Retinal pigment epithelial cell (primary cell): ENCODE measurements at places on chromosomes 2 and 18.
A peak's percentile ranks its signal among the peaks of the same experiment; 100 is the strongest.

- DNase-seq: no peak
These were observed 11.0 kb upstream of the CTAGE1 start for GRCh38 chr18:22428672-22429071.

DNA sequence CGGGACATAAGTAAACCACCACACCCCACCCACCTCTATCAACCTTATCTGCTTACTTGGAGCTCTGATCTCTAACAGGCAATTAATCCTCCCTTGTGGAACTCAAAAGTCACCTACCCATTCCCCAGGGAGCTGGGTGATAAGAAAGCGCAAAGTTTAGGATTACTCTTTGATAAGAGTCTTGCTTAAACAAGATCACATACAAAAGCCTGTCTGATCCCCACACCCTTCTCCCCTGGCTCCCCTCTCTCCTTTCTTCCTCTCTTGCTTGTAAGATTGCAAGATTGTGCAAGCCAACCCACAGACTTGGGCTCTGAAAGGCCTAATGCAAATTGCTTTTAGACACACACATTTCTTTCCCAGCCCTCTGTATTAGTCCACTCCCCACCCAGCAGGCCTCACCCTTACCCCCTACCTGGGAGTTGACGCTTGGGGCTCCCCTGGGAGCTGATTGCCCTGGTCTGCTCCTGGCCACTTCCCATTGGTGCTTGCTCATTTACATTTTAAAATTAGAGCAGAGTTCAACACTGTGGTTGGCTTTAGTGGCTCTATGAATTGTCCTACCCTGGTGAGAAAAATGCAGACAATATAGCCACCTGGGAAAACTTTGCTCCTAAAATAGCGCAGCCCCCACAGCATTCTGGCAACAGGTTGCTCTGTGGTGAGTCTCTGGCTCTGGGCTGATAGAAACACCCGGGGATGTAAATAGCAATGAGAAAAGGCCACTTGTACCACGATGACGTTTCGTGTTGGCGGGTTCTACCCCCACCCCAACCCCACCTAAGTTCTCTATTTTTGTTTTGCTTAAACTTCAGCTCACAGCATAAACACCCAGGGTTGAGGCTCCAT, 92.8 kb upstream of the MSH2 start:
- DNase-seq: no peak

DNA sequence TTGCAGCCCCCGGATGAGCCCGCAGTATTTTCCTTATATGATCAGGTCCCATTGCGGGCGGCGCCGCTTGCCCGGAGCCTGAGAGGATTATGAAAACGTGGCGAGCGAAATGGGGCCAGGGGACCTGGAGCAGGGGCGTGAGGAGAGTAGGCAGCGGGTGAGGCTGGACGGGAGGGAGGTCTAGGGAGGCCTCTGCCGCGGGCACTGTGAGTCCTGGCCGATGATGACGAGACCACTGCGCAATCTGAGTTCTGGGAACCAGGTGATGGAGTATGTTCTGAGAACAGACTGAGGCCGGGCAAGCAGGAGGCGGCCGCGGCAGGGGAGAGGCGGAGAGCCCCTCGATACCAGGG, 790 bp upstream of the ACAA2 start:
- DNase-seq: peak; percentile 35

- no peak for DNase-seq
These were observed 220.5 kb downstream of the PIEZO2 start for GRCh38 chr18:10928772-10929373.

GRCh38 chr2:4507661-4508060, 804.3 kb downstream of the DCDC2C start:
- DNase-seq: no peak

GRCh38 chr2:71226096-71226964, 573 bp downstream of the PAIP2B start:
- DNase-seq: no peak

- DNase-seq: no peak
These were observed 139.1 kb downstream of the C1D start for GRCh38 chr2:67923696-67924095.

- peak; percentile 7 for DNase-seq
These were observed 41.8 kb downstream of the TGFBRAP1 start for GRCh38 chr2:105287692-105288091.

DNA sequence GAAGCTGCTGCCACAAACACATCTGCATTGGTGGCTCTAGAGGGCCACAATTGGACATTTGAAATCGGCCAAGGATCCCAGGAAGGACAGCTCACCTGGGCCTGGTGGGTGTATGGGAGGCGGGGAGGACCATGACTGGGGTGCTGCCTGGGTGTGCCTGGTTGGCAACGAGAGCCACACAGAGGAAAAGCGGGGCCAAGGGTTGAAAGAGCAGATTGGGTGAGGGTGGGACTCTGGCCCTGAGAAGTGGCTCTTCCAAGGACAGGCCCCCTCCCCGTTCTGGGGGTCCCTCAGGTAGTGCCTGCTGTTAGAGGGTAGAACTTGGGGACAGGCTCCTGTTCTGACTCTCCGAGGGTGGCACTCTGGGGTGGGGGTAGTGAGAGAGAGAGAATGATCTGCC, 102.9 kb downstream of the CLIP4 start:
- DNase-seq: no peak

GRCh38 chr2:3125001-3125760, 252.4 kb downstream of the EIPR1 start:
- DNase-seq: no peak

DNA sequence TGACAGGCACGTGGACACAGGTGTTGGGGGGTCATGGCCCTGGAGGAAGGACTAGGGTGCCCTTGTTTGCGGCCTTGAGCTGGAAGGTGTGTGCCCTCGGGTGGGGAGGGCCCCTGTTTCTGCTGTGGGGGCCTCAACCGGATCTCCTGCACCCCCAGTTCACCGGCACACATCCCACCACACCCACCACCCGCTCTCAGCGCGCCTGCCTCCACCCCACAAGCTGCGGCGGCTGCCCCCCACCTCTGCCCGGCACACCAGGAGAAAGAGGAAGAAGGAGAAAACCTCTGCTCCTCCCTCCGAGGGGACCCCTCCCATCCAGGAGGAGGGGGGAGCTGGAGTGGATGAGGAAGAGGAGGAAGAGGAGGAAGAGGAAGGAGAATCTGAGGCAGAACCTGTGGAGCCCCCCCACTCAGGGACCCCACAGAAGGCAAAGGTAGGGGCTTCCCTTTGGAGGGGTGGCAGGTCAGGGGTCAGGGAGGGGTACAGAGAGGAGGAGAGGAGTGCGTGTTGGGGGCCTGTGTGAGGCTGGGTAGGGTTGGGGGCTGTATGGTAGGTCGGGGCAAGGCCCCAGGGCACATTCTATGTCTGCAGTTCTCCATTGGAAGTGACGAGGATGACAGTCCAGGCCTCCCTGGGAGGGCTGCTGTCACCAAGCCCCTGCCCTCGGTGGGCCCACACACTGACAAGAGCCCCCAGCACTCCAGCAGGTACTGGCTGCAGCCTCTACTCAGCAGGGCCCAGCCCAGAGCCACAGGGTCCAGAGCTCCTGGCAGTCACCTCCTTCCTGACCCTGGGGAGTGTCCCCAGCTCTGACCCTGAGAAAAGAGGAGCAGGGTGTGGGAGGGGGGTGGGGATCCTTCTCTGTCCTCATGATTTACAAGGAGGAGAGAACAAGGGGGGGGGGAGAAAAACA, 1.8 kb downstream of the SLC4A3 start:
- DNase-seq: no peak

- DNase-seq: no peak
These were observed 189.4 kb downstream of the PLCL1 start for GRCh38 chr2:197993830-197994229.

DNA sequence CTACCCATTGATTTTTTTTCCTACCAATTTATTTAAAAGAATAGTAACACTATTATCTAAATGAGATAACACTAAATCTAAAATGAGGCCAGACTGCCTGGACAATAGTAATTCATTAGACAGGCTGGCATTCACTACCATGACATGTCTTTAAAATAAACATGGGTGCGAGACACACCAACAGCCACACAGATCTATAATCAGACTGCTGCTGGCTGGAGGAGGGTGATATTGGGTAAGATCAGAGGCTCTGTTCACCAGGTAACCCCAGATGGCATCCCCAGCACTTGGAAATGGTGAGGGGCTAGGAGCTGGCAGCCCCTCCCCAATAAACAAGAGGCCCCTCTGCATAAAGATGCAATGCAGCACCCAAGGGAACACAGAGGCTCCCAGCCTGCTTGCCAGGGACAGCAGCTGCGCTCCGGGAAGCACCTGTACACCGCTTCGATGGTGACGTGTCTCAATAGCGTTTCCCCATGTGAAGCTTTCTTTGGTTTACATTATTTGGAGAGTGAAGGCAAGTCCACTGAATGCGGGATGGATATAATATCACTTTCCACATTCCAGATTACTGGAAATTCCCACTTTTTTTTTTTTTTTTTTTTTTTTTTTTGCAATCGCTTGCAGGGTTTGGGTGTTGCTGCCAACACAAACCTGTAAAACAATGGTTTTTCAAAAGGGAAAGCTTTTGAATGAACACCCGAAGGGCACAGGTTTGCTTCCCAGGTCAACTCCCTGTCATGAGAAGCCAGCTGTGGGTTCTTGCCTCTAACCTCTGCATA, 159.0 kb downstream of the ZNF516 start:
- DNase-seq: no peak

- peak; percentile 88 for DNase-seq
These were observed 83.3 kb downstream of the DPP4 start for GRCh38 chr2:161990741-161991140.

DNA sequence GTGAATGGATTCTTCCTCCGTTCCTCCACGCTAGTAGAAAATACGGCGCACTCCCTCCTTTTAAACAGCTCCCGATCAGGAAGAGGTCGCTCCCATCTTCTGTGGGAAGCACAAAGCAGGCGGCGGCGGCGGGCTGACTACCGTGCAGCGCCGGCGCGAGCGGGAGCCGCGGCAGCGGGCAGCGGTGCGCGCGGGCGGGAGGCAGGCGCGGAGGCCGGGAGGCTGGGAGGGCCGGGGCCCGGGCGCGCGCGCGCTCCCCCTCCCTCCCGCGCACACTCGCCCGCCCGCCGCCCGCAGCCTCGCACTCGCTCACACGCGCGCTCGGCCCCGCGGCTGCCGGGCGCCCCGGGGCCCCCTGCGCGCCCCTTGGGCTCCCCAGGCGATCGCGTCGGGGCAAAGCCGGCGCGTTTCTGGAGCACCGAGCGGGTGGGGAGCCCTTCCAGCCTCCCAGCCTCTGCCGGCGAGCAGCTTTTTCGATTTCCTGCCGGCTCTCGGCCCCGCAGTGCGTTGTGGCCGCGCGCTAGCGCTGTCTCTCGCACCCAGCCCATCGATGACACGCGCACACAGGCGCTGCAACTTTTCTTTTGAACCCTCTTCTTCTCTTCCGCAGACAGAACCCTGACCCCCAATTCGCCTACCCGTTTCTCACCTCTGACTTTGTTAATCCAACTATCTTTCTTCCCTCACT, at the start of gene SLC8A1:
Gene SLC8A1 (minus strand): TSS at position 173 of the 688 bp plus-strand sequence.
- DNase-seq: no peak

GRCh38 chr2:219777388-219777787, 150.0 kb downstream of the SLC4A3 start:
- DNase-seq: peak; percentile 70

GRCh38 chr2:39179974-39180960, 59.4 kb upstream of the SOS1 start:
- no peak for DNase-seq

DNA sequence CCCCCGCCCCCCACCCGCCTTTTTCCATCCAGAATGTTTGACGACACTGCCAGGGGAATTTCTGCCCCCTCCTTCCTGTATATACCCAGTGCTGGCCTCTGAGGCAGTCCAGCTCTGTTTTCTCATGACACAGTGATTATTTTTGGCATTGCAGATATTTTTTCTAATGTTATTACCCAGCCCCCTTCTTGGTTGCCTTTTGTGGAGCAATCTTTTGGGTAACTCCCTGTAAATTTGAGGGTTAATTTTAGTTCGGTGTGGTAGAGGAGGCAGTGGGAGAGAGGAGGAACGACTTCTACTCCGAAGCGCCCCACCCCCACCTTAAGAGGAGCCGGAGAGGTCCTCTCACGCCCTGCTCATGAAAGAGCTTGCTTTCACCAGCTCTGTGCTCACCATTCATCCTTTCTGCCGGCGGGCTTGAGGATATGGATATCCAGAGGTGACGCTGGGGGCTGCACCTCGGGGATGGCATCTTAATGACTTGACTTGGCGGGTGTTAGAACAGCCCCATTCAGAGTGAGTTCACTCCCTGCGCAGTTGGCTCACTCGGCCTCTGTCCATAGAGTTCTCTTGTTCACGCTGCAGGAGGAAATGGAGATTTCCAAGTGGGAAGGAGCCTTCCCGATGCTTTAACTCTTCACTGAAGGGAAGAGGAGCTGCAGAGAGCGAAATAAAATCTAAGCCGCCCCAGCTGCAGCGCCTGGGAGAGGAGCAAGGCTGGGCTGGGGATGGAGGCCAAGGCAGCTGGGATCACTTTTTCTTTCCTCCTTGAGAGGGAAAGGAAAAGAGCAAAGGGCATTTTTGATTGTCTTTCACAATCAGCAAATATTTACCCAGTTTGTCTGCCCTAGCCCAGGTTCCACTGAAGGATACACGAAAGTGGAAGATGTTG, 38.4 kb downstream of the EPAS1 start:
- peak; percentile 76 for DNase-seq

DNA sequence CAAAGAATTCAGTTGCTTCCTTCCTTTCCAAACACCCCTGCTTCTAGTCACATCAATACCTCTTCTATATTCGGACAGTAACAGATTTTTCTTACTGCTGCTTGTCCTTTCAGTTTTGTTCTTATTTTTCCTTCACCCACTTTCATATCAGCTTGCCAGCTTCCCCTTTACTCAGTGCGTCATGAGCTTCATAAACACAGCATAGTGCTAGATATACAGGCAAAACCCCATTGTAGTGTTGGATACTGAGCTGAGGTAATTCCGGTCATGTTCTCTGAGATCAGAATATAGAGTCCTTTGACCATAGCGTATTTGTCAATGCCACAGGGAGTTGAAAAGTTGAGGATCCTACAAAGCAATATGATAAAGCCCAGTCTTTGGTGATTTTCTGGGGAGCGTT, 2.4 kb downstream of the FARP2 start:
- DNase-seq: no peak

GRCh38 chr2:156321243-156321904, 11.1 kb downstream of the NR4A2 start:
- no peak for DNase-seq

GRCh38 chr2:58052978-58053377, 6.4 kb downstream of the VRK2 start:
- no peak for DNase-seq

GRCh38 chr2:15141211-15141610, 419.9 kb downstream of the NBAS start:
- no peak for DNase-seq

GRCh38 chr2:179966778-179967394, 40.2 kb downstream of the CWC22 start:
- no peak for DNase-seq

DNA sequence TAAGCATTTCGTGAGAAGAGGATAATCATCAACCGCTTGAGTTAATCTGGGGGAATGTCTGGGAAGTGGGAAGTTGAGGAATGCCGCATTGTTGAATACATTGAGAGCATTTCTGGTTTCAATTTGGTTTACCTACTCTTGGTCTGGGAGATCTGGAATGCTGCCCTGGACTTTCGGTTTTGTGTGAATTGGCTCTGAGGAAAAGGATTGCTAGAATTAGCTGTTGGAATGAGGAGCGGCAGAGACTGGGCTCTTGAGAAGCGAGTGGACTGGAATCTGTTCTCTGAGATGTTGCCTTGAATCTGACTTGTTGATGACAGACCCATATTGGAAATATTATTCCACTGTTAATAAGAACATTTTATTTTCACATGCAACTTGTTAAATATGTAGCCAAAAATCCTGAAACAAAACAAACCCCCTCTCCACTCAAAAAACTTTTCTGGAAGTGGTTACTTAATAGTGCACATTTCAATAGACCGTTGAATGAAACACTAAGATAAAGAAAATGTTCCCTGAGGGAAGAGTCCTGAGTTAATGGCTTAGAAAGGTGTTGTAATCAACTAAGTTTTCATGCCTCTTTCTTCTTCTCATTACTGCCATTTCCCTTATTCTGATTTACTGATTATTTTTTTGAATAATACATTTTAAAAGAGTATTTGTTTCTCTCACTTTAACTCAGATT, 50.8 kb downstream of the PTPRM start:
- DNase-seq: peak; percentile 74
